ENCODE measurements at places on chromosomes 5 and 9.

DNA sequence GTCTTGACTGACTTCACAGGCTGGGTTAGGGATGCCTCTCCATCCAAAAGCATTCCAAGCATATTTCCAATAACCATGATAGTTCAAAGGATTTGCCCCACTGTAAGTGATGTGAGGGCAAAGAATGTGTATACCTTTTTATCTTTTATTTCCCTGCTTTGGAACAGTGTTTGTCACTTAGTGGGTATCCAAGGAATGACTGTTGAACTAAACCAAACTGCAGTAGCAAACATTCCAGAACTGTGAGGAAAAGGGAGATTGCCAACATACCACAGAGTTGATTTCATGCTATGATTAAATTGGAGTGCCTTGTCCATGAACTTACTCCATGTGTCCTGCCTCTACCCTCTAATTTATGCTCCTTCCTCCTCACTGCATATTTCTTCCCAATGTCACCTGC lies 400.0 kb downstream of the KIAA0825 start:
- DNase-seq, result no peak

DNA sequence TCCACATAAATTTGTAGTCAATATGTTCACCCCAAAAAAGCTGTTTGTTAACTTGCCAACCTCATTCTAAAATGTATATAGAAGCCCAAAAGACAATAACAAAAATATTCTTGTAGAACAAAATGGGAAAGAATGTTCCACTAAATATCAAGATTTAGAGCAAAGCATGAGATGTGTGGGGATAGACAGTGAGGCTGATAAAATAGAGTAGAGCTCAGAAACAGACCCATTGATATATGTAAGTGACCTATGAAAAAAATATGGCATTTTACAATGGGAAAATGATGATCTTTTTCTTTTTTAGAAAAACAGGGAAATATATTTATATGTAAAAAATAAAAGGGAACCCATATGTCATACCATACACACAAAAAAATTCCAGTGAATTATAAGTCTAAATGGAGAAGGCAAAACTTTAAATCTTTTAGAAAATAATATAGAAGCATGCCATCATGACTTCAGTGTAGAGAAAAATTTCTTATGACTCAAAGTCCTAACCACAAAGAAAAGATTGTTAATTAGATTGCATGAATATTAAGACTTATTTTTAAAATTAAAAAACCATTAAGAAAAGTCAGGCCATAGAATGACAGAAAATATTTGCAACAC lies 6.6 kb upstream of the IFNB1 start:
- DNase-seq, result no peak

DNA sequence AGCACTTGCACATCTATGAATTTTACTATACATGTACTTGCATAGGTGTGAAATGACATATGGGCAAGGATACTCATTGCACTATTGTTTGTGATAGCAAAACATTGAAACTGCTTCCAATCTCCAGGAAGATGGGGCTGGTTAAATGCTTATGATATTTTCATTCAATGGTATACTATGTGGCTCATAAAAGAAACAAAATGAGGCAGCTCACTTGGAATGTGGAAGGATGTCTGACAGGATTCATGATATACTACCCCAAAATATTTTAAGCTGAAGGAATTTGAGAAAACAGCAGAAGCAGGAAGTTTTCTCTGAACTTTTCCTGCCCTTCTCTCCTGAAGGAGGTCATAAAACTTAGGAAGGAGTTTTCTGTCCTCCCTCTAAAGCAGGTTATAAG lies 99.6 kb upstream of the CAST start:
- DNase-seq, result no peak

GRCh38 chr9:124003636-124004349 lies 7.8 kb upstream of the LHX2 start:
- no peak for DNase-seq

DNA sequence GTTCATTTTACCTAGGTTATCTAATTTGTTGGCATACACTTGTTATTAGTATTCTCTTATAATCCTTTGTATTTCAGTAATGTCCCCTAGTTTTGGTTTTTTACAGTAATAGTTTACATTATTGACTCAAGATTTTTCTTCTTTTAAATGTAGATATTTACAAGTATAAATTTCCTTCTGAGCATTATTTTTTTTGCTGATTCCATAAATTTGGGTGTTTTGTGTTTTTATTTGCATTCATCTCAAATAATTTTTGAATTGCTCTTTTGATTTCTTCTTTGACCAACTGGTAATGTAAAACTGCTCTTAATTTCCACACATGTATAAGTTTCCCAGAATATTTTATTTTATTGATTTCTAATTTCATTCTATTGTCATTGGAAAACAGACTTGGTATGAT lies 68.1 kb downstream of the ESM1 start:
- DNase-seq, result no peak

DNA sequence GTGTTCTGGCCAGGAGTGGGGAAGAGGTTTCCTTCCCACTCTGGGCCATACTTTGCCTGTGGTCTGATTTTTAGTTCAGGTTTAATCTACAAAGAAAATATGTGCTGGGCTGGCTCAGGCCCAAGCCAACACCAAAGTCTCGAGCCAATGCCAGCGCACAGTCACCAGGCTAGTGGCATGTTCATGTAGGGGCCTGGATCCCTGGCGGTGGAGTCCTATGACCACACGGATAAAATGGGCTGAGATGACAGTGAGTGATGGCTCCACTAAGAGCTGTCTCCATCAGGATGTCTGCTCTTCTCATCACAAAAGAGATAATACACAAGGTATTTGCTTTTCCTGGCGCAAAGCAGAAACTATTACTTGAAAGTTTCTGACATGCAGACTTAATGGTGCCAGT lies 92.9 kb upstream of the PTPN3 start:
- no peak for DNase-seq

DNA sequence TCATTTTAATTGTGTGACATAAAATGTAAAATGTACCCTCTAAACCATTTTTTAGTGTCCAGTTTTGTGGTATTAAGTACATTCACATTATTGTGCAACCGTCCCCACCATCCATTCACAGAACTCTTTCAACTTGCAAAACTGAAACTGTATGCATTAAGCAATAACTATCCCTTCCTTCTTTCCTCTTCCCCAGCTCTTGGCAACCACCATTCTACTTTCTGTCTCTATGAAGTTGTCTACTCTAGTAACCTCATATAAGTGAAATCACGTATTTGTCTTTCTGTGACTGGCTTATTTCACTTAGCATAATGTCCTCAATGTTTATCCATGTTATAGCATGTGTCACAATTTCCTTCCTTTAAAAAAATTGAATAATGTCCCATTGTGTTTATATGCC lies 142.4 kb downstream of the C9orf152 start:
- DNase-seq, result no peak

GRCh38 chr9:125805586-125805985 lies 58.4 kb downstream of the PBX3 start:
- no peak for DNase-seq

DNA sequence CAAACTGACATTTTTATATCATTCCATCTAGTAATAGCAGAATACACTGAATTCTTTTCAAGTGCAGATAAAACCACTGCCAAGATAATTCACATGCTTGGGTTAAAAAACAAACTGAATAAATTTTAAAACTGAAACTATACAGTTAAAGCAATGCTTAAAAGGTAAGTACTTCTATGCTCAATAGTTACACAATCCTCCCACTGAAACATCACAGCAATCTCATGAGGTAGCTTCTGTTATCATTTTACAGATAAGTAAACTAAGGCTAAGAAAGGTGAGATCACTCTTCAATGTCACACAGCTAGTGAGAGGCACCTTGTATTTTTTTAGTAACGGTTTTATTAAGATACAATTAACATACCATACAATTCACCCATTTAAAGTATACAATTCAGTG lies 13.4 kb upstream of the GOLGA1 start:
- DNase-seq, result no peak

DNA sequence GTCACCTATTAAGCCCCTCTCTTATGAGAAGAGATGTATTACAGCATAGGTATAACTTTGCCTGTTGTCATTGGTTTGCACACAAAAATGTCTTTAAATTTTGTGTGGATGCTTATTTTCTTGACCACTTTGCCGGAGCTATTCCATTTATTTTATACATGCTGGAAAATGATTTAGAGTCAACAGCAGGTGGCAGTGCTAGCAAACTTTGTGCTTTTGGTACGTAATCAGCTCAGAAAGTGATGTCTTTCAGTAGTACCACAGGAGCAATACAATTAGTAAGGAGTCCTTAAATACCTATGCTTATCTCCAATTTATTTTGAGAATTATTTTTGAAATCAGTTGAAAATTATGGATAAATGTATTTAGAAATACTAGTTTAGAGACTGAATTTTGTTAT lies 19.8 kb upstream of the NUDT12 start:
- no peak for DNase-seq

- DNase-seq, result no peak
Measured at GRCh38 chr9:98429613-98430012, 174.2 kb upstream of the TBC1D2 start.

GRCh38 chr5:134538296-134538695 lies 12.8 kb downstream of the JADE2 start:
- DNase-seq, result peak; percentile 7

DNA sequence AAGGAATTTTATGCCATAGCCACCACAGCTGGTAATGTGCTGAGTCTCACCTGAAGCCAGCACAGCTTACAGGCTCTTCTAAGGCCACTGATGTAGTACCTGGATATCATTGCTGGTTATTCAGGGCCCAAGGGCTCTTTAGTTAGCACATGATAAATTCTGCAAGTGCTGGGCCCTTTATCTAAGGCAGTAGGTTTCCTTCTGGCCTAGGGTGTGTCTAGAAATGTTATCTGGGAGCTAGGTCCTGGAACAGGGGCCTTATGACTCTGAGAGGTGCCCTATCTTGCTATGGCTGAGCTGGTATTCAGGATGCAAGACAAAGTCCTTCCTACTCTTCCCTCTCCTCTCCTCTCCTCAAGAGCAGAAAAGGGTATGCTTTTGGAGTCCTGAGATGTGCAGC lies 1424.5 kb upstream of the NUDT12 start:
- no peak for DNase-seq

DNA sequence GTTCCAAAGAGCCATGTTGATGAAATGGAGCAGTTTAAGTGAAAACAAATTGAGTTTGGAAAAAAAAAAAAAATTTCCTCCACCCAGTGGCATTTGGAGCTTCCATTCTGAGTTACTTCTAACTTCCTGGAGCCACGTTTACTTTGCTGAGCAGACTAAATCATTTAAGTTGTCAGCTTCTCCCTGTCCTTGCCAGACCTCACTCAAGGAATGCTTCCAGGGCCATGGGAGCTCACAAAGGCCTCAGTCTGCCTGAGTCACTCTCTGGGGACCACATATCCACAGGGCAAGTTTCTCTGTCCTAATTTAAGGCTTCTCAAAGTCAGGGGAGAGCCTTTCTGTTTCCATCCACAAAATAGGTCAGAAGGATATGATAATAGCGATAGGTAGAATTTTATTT lies 210.3 kb upstream of the TNC start:
- DNase-seq, result no peak

DNA sequence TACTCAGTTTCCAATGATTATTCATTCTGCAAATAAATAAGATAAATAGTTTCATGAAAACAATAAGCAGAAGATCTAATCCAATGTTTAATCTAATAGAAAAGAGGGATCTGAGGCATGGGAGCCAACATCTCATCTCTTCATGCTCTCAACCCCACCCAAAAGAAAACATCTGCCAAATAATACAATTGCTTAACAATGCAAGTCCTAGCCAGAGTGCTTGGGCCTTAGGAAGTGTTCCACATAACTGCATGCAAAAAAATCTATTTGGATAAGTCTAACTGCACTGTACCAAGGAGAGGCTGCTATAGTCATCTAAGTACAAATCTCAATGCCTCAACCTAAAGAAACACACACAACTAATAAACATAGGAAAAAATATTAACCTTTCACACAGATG lies 606.0 kb downstream of the CDH9 start:
- no peak for DNase-seq

DNA sequence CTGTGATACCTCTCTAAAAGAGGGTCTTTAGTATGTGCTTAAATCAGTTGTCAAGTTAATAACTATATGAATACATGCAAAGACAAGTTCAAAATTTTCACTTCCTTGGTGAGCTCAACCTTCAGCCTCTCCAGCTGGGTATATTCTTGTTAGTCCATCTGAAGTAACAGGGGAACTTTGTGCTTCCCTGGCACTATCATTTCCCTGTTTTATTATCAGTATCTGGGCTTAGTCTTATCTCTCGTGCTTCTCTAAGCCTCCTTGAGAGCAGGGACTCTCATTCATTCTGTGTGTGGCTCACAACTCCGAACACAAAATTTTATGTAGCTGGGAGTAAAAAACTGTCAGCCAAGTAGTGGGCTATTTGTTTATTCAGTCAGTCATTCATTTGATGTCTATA lies 175.9 kb upstream of the MAP3K1 start:
- no peak for DNase-seq

DNA sequence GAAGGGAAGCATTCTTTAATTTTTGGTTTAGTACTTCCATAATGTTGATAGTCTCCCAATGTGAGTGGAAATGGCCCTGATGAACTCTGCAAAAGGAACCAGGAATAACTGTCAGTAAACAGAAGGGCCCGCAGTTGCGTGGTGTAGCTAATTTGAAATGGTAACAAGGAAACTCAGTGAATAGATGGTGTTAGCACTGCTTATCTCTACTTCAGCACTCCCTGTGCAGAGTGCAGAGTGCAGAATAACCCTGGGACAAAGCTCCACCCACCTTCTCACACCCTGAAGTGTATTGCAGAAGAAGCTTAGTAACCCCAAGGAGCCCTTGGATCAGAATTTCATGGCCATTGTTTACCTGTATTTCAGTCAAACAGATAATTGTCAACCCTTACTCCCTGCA lies 158.9 kb downstream of the PCSK5 start:
- no peak for DNase-seq

DNA sequence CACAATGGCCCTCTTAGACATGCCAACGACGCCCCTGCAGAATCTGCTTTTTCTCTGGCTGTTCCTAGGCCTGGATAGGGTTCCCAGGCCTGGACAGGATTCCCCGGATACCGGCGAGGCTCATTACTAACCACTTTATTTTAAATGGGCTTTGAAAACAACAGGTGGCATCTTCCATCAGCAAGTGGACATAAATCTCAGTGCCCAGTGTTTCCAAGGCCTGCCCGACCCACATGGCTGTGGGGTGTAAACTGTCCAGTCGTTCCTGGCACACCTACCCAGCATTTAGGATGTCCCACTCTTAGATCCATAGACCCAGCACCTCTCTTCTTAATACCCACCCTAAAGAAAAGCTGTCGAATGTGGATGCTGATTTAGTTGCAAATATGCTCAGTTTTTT lies 896 bp downstream of the CMBL start:
- DNase-seq, result no peak

- peak; percentile 53 for DNase-seq
Measured at GRCh38 chr5:56815658-56816545, 553 bp downstream of the MAP3K1 start.

DNA sequence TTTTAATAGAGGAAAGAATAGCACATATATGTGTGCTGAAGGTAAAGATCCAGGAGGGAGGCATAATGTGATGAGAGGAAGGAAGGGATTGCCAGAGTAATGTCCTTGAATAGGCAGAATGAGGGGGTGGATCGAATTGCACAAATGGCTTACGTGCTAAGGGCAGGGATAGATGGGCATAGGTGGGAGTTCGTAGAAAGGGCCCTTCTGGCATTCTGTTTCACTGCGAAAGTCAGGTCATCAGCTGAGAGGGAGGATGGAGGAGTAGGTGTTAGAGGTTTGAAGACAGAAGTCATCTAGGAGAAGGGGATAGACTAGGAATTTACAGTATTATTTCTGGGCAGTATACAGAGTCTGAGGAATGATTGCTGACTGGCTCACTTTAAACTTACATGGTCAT lies 32.1 kb downstream of the CNOT6 start:
- no peak for DNase-seq

All from CD4-positive, alpha-beta memory T cell (primary cell).